ENCODE measurements at places on chromosomes 1 and 21.

GRCh38 chr1:223776075-223776814 lies 63.9 kb downstream of the CAPN2 start:
- peak; percentile 48 for DNase-seq

GRCh38 chr1:89955311-89956205 lies 39.4 kb upstream of the ZNF326 start:
- no peak for DNase-seq

GRCh38 chr1:204307334-204307883 lies 52.3 kb downstream of the PLEKHA6 start:
- no peak for DNase-seq

GRCh38 chr1:236861560-236862218 lies 66.6 kb downstream of the MTR start:
- DNase-seq = no peak

- no peak for DNase-seq
These were observed 30.8 kb downstream of the EPHA2 start for GRCh38 chr1:16125088-16125470.

DNA sequence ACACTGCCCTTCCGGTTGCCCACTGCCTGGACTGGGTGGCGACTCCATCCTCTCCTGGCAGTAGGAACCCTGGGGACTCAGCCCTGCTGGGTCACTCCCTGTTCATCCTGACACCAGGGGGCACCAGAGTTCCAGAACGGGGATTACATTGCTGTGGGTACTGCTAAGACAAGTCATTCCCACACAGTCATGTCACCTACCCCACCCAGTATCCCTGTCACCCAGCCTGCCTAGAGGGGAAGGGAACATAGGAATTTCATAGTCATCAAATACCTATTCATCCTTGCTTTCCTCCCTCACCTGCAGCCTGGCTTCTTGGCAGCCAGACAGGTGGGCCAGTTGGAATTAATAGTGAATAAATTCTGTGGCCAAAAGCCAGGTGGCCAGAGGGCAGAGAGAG lies 9.8 kb upstream of the SFN start:
- peak; percentile 82 for DNase-seq
